ENCODE measurements at places on chromosomes 5 and 9.
A peak's percentile ranks its signal among the peaks of the same experiment; 100 is the strongest.

DNA sequence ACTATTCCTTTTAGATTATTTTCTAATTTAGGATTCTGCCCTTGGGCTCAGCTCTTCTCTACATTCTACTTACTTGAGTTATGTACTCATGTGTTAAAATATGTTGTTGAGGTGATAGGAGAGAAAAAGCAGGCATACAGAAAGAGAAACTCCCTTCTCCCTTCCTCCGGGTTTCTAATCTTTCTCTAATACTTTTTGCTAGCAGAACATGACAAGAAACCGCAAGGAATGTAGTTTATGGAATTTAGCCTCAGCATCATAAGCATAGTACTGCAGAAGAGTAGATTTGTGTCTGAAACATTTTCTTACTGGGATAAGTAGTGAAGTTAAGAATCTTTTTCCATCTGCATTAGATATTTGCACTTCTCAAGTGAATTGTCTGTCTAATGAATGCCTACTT, 139.5 kb upstream of the CYLC2 start:
- peak; percentile 18 for DNase-seq

- no peak for DNase-seq
Observed at GRCh38 chr5:1831677-1832313, 30.6 kb downstream of the NDUFS6 start.

DNA sequence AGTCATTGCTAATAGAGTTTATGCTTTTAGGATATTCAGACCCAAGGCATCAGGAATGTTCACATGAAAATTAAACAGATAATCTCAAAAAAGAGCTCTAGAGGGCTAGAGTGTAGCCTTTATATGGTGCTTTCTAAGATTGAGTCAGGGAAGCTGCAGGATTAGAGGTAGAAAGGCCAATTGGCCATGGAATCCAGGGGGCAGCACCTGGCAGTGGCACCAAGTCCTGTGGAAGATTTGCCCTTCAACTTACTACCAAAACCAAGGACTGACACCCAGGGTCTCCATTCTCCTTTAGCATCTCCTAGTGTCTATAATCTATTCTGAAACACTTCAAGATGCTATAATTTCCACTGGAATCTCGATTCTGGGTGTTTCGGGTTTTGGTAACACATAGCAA, 112.4 kb downstream of the ACER2 start:
- no peak for DNase-seq

- peak; percentile 8 for DNase-seq
Observed at GRCh38 chr5:67156976-67157583, 39.5 kb downstream of the CD180 start.

- DNase-seq: no peak
Observed at GRCh38 chr9:134348404-134349155, 22.3 kb downstream of the RXRA start.
